ENCODE measurements at places on chromosomes 12 and 14.

DNA sequence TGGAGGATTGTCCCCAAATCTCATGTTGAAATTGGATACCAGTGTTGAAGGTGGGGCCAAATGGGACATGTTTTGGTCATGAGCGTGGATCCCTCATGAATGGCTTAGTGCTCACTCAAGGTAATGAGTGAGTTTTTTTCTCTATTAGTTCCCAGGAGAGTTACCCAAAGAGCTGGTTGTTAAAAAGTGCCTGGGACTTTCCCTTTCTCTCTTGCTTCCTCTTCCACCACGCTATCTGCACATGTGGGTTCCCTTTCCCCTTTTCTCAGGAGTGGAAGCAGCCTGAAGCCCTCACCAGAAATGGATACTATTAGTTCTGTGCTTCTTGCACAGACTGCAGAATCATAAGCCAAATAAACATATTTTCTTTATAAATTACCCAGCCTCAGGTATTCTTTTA is 465.4 kb downstream of the FSCB start:
- no peak for DNase-seq

DNA sequence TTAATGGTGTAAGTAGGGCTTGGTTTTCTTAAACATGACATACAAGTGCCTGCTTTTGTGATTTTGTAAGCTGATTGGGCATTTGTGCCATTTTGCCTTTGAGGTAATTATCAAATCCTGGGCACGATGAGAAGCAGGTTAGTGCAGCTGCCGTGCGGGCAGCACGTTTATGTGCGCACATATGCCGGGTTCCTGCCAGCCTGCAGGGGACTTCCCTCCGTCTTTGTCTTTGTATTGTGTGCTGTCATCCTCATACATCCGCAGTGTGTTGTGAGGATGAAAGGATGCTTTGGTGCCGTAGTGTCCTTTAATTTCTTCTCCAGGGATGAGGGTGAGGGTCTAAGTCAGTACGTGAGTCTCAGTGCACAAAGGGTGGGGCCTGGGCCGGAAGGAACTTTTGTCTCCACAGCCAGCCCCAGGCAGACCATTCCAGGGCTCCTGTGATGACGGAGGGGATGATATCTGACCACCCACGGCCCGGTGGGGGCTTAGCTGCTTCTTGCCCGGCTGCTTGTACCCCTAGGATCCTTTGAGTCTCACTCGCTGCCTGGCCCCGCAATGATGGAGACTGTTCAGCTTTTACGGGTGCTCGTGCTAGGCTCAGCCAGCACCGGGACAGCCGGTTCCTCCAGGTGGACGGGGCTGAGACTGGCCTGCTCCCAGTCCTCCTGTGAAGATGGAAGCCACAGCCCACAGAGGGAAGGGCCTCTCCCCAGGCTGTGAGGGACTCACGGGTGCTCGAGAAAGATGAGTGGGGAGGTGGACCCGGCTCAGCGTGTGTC is 54.6 kb downstream of the ADGRD1 start:
- no peak for DNase-seq

GRCh38 chr14:61080591-61081010 is 99.6 kb downstream of the SLC38A6 start:
- DNase-seq: no peak

GRCh38 chr14:61671082-61671481 is 24.2 kb upstream of the HIF1A start:
- no peak for DNase-seq

DNA sequence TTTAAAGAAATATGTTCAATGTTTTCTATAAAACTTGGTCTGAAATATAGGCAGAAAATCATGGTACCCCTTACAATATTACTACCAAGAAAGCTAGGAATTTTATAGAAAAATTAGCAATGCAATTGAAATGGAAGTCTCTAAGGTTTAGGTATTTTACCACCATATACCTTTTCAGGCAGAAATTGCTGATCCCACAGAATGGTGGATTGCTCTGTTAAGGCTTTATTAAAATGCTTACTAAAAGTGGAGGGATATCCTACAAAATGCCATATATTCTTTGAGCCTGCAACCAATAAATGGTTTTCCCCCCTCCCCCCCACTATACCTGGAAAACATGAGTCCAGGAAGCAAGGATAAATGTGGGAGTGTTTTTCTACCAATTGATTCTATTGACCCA is 718.1 kb upstream of the NOVA1 start:
- no peak for DNase-seq

DNA sequence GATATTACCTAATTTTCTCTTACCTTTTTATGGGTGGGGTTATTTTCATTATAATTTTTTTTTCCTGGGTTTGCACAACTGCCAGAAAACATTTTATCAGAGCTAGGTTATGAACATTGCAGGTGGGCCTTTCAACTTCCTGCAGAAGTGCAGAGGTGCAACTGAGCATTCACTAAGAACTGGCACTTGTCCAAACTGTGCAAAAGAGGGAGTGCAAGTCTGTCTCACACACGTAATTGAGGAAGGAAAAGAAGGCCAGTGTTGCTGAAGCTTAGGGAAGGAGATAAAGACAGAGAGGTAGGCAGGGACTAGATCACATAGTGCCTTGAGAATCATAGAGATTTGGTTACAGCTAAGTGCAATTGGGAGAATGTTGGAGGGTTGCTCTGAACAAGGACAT is 14.1 kb upstream of the AMN1 start:
- no peak for DNase-seq

- DNase-seq: no peak
Observed at GRCh38 chr14:98694541-98694940, 577.5 kb downstream of the BCL11B start.

- DNase-seq: peak; percentile 84
Observed at GRCh38 chr12:42589465-42590329, at the start of gene PRICKLE1. PRICKLE1 (minus strand) TSS chr12:42589746; CDS start chr12:42472516, 117,230 bp downstream.

GRCh38 chr12:124764870-124765580 is 98.6 kb downstream of the SCARB1 start:
- no peak for DNase-seq

All from right cardiac atrium (tissue), 5 donors.